Cortex of kidney (tissue), 1 donor: ENCODE measurements at places on chromosomes 6 and 20.

- no peak for DNase-seq
Observed at GRCh38 chr6:2790588-2791449, 25.6 kb downstream of the WRNIP1 start.

DNA sequence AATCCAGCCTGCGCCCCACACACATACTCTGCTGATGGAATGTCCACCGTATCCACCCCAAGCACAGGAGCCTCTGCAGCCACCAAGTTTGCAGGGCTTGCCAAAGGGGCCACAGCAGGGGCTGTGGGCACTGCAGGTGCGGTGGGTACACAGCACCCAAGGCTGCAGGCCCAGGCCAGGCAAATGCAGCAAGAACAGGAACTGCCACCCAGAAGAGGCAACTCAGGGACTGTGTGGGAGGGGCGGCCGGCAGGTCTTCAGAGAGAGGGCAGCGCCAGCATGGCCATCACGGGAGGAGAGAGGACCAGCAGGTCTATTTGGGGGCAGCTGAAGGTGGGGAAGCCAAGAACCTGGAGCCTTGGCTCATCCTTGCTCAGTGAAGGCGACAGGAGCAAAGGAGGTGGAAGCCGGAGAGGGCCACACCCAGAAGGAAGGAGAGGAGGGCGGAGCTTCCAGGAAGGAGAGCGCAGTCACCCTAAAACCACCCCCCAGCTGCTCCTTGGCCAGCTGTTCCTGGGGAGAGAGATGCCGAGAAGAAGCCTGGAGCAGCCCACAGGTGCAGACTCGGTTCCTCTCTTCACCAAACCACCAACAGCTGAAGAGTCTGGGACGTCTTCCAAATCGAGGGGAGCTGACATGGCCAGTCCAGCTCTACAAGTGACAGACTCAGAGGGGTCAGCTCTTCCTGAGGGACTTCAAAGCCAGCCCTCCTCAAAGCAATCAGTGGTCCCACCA is 265.1 kb upstream of the CDYL start:
- no peak for DNase-seq

DNA sequence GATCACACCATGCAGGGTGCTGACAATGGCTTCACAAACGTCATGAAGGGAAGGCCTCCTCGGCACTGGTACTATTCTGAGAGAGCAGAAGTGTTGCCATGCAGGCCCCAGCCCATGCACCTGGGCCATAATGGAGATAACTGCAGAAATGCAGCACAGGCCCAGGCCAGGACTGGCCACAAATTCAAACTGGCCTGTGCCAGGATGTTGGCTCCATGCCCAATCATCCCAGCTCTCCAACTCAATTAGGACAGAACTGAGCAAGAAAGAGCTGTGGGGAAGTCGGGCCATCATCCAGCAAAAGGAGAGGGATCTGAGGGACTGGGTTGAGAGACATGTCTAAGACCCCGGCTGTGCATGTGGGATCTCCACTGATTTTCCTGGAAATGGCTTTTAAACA is 48.9 kb upstream of the SYNDIG1 start:
- DNase-seq = no peak

GRCh38 chr6:158799051-158799792 is 19.9 kb downstream of the EZR start:
- no peak for DNase-seq

- DNase-seq = no peak
Observed at GRCh38 chr6:36455486-36456027, 12.8 kb downstream of the KCTD20 start.
